Nucleus accumbens (tissue), 56 donors: ENCODE measurements at places on chromosomes 13 and 19.

GRCh38 chr19:47032171-47032811 is 12.7 kb downstream of the NPAS1 start:
- DNase-seq: peak; percentile 5

DNA sequence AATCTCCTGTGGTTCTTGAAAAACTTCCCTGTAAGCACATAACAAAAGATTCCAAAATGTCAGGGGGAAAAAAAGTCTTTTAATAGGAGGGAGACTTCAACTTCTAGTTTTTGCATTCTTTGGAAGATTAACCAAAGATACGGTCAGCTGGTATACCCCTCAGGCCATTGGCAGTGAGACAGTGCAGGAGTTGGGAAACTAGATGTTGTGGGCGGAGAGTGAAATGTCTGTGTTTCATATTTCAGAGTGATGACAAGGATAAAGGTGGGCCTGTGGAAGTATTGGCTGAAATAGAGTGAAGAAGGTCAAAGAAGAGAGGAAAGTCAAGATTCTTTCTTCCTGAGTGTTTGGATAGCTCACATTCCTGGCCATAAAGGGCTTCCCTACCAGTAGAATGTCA is 40.8 kb downstream of the CYP2B6 start:
- no peak for DNase-seq

DNA sequence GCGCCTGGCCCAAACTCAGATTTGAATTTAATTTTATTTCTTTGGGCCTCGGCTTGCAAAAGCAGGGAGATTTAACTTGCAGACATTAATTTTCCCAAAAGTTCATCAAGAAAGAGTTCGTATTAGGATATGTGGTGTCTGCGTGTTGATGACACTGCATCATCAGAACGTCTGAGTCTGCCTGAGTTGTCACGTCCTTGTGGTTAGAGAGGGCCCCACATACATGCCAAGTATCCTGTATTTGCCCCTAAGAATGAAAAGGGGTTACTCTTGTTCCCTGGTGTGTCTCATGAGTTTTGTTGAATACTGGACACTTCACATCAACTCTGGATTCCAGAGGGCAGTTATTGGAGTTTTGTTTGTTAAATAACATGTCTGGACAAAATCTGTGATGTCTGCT is 5.6 kb upstream of the TEX29 start:
- DNase-seq: no peak

DNA sequence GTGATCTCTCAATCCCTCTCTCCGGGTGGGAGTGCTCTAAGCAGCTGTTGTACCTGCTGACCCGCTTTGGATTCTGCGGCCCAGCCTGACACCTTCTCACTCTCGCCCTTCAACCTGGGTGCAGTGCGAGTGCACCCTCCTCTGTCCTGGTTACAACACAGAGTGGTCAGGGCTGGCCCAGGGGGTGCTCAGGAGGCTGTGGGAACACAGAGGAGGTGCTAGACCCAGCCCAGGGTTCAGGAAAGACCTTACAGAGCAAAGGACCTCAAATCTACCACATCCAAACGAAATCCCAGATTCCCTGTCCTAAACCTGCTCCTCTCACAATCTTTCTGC is 23.7 kb downstream of the ZNF175 start:
- DNase-seq: no peak

GRCh38 chr13:105638426-105638825 is 897.0 kb downstream of the EFNB2 start:
- no peak for DNase-seq

GRCh38 chr19:7349961-7350711 is 1.4 kb downstream of the ARHGEF18 start:
- DNase-seq: no peak
